ENCODE measurements at places on chromosomes 1 and 21. TPM values are rescaled to one million over a fixed set of nuclear protein-coding genes. Genes with fewer than 3 reads are reported as not detected.

DNA sequence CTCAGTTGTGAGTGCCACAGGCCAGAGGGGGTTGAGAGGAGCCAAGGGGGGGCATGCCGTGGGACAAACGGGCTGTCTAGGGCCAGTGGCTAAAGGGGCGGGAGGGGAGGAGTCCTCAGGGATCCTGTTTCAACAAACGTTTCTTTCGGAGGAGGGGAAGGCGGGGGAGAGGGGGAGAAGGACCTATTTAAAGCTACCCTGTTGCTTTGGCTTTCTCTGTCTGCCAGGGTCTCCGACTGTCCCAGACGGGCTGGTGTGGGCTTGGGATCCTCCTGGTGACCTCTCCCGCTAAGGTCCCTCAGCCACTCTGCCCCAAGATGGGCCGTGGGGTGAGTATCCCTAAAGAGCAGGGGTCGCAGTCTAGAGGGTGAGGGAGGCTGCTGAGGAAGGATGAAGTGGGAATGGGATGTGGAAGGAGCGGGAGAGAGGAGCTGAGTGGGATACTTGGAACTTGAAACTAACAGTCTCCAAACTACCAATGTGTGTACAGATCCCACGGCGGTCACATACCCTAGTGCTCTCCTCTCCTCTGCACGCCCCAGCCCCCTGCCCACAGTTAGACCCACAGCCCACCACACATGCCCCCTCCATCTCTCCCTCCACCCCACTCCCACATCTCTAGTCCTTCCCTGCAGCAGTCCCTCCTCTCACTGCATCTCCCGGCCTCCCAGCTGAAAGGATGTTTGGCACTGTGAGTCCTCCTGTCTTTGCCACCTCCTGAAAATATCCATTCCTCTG is at the start of gene ATP1A2:
ATP1A2 (plus strand) TSS at position 215 of the 738 bp plus-strand sequence; CDS start at position 318, 103 bp downstream.
- no peak within 1 kb of the TSS for H3K4me3 ChIP-seq
- no peaks in the 10 kb centered on the region for H3K4me1 ChIP-seq
- no peaks in the 10 kb centered on the region for H3K36me3 ChIP-seq
- no peak within 1 kb of the TSS for H3K27ac ChIP-seq

DNA sequence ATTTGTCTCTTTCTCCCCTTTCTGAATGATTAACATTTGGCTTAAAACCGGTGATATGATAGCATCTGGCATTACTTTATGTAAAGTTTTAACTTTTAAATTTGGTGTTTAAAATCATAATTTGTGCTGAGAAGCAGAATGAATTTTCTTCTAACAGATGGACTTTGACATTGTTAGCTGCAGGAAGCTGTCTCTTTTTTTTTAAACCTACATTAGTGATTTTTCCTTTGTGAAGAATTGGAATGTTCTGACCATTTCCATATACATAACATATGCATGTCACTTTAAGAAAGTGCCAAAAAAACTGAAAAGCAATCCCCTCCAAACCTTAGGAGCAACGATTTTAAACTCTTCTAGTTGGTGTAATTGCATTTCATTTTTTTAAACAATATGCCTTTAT is 22.2 kb downstream of the F3 start:
- no peaks in the 10 kb centered on the region for H3K4me1 ChIP-seq
- no peak overlapping the region for H3K27ac ChIP-seq
- no peaks in the 10 kb centered on the region for H3K27me3 ChIP-seq
- H3K36me3 ChIP-seq: peaks cover 8% of the 10 kb centered on the region

DNA sequence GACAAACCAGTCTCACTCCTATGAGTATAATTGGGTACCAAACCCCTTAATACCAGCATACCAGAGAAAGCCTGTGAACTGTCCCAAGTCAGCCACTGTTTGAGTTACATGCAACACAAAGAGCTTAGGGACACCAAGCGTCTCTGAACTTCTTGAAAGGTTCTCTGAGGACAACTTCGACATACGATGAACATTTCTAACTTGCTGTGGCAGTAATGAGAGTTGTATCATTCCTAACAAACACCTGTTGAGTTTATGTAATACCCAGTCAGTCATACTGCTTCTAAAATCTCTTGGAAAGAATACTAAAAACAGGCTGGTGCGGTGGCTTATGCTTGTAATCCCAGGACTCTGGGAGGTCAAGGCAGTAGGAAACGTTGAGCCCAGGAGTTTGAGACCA is 18.4 kb downstream of the CCT8 start:
- no peak for DNase-seq
- peak overlapping the region; percentile 21 for H3K27ac ChIP-seq
- no peaks in the 10 kb centered on the region for H3K4me1 ChIP-seq
- no peak overlapping the region for H3K4me3 ChIP-seq

RGS8 gene
- 0.05 TPM for total RNA-seq

SMIM11 gene
- 15.6 TPM for total RNA-seq

ALX3 gene
- total RNA-seq: not detected

RGSL1 gene
- total RNA-seq: not detected

COL8A2 gene
- not detected for total RNA-seq

KIRREL1 gene
- not detected for total RNA-seq
